NCI-H2171 treated with DMSO at 0.1 percent for 48 hours (cell line): ENCODE measurements at places on chromosomes 2 and 18.

DNA sequence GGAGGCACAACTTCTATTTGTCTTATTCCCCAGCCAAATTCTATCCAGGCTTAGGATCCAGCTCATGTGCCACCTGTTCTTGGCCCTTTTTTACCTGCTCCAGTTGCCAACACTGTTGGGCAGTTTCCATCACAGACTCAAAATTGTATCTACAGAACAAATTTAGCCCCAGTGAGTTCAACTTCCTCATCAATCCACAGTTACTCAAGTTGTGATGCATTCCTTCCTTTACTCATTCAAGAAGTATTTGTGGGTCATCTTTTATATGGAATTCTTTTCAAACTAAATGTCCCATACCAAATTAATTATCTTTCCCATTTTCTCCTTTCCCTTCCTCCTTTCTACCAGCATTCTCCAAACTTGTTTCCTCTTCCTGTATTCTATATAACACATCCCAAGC, 12.7 kb upstream of the DDX18 start:
- DNase-seq = no peak

- DNase-seq = no peak
Observed at GRCh38 chr2:113056521-113056920, 2.5 kb upstream of the IL36RN start.

- DNase-seq = peak; percentile 57
Observed at GRCh38 chr2:53786352-53786704, 425 bp downstream of the ASB3 start.

- DNase-seq = no peak
Observed at GRCh38 chr18:59866551-59867269, 33.1 kb upstream of the PMAIP1 start.

DNA sequence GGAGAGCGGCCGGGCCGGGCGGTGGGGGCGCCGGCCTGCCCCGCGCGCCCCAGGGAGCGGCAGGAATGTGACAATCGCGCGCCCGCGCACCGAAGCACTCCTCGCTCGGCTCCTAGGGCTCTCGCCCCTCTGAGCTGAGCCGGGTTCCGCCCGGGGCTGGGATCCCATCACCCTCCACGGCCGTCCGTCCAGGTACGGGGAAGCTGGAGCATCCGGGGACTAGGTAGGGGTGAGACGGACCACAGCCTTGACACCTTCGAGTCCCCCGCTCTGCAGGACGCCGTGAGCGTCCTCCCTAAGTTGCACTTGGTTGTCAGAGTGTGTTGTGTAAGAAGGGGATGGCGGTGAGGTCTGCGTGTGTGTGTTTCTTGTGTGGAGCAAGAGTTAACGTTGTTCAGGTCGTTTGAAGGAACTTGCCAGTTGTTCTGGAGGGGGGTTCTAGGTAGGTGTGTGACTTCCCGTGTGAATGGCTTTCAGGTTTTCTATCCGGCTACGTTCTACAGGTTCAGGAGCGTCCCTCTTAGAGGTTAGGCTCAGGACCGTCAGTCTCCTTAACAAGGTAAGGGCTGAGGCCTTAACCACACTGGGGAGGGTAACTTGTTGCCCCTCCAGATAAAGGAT, 393 bp downstream of the IL1R1 start:
- no peak for DNase-seq
